Glomerular endothelial cell (primary cell): ENCODE measurements at places on chromosomes 11 and 22. TPM values are rescaled to one million over a fixed set of nuclear protein-coding genes. Genes with fewer than 3 reads are reported as not detected.

MRPL49 gene
- total RNA-seq = 49.7 and 57.4 TPM in 2 replicates

DNA sequence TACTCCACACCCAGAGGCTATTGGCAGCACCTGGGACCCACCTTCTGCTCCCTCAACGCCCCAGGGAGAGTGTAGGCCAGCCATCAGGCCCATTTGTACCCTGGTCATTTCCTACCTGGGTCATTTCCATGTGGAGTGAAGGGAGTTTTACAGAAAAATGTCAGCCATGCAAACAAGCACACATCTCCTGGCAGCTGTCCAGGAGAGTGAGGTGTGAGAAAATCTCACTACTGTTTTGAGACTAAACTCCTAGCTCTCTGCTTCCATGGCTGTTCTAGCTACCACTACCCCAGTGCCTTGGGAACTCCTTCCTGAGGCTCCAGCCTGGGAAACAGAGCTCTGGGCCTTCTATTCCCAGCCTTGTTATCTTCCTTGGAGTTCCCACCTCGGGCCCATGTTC, 2.8 kb upstream of the TMPRSS13 start:
- DNase-seq = no peak

MDK gene
- total RNA-seq = 384 and 499 TPM in 2 replicates

DNA sequence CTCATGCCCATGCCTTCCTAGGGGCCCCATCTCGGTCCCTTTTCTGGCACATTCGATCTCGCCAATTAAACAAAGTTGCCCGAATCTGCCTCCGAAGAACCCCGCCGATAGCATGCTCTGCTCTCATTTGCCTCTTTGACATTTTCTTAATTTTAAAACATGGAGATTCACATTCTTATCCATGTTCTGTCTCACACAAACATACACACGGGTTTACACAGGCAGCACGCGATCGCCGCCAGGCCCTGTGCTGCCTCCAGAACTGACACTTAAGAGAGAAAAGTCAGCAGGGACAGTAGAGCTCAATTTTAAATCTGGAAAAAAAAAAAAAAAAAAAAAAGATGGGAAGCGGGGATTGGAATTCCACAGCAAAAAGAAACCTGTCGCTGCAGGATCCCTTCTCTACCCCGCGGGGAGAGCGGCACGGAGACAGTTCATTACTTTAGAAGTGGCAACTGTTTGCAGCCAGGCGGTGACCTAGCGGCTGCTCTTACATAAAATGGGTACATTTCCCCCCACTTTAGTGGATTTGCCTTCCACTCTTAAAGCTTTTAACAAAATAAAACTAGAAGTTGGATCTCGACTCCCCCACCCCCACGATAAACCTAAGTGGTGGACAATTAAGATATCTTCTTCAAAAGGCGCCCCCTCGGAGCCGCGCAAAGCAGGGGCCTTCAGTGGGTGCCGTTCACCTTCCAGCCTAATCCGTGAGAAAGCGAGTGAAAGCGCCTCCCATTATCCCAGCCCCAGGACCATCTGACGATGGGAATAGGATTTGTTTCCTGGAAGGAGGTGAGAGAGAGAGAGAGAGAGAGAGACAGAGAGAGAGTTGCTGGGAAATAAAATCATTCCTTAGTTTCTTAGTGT, 13.7 kb downstream of the PAX6 start:
- no peak for DNase-seq

DNA sequence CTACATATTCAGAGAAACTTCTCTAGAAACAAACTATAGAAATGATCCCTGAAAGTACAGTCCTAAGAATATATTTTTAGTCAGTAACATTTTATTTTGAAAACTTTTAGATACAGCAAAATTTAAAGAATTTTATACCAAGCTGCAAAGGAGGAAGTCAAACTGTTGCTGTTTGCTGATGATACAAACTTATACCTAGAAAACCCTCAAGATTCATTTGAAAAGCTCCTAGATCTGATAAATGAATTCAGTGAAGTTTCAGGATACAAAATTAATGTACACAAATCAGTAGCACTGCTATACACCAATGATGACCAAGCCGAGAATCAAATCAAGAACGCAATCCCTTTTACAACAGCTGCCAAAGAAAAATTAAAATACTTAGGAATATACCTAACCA, 10.1 kb downstream of the ZBTB44 start:
- DNase-seq = no peak

DNA sequence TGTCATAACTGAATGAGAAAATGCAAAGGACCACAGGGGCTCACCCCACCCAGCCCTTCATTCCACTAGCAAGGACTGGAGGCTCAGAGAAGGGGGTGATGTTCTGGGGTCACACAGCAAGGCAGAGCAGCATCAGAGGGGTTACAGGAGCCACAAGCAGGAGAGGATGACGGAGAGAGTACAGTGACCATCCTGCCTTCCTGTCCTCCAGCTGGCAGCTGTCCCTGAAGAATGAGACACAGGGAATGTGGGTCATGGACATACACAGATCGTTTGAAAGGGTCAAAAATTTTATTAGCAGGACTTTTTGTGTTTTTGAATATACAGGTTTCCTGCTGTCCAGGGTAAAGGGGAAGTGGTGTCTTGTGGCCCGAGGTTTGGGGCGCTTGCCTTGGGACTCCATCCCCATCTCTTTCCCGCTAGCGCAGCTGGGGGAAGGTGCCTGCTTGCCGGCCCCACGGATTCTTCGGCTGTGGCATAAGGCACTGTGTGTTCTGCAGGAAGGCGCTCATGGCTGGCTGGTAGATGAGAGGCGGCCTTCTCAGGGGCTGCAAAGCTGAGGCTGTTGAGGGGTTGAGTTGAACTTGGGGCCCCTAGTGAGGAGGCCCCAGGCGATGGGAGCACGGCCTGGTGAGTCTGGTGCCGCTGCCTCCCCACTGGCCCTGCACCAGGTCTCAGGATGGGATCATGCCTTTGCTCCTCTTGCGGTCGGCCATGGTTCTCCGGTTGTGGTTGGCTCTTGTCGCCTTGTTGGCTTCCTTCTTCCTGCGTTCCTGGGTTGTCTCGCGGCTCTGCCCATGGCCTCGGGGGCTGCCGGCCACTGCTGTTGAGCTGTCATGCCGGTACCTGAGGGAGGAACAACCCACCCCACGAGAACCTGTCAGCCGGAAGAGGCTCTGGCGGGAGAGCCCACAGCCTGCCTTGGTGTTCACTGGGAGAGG, 21.4 kb downstream of the UQCR10 start:
- DNase-seq = no peak

EIF4G2 gene
- 611 and 682 TPM in 2 replicates for total RNA-seq

GSC2 gene
- total RNA-seq = not detected in 2 replicates

LGR4 gene
- 16.7 and 17.6 TPM in 2 replicates for total RNA-seq

DNA sequence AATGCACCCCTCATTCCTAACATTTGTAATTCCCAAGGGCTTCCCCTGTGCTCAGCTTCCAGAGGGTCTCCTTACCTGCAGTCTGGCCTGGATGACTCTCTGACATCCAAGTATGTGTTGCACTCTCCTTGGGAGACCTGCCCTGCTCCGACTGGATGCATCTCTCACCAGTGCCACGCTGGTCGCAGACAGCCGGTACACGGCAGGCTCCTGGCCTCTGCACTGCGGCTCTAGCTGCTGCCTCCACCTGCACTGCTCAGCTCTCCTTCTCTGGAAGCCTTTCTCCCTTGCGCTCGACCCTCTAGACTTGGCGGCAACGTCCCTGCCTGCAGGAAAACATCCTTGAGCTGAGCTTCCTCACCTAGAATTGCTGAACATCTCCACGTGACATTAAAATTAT, 685.9 kb downstream of the BRD1 start:
- no peak for DNase-seq

C11orf86 gene
- not detected in 2 replicates for total RNA-seq

- DNase-seq = no peak
These were observed 28.5 kb upstream of the DDX6 start for GRCh38 chr11:118819334-118820024.

DNA sequence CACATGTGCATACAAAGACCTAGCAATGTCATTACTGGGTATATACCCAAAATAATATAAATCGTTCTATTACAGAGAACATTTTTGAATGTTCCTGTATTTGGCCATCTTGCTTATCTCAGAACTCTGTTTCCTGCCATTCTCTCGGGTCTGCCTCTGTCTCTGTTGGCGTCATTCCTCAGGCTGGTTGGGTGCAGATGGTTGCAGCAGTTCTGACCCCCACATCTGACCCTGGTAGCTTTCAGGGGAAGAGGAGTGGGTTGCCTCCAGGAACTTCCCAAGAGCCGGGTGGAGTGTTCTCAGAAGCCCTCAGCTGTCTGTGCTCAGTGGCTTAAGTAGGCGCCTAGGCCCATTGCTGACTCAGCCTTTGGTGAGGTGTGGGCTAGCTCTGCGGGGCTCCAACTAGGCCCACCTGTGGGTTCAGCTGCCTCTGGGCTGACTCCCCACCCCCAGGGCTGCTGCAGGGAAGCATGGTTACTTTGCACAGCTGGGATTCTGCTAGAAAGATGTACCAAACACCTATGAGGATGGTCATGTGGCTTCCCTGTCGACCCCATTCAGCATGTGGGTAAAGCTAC, 114.0 kb downstream of the TBC1D22A start:
- DNase-seq = peak; percentile 45

TRIM48 gene
- total RNA-seq = not detected in 2 replicates

CELSR1 gene
- total RNA-seq = 9.5 and 18.3 TPM in 2 replicates

- DNase-seq = no peak
These were observed 72.6 kb upstream of the PPARA start for GRCh38 chr22:46077669-46078099.

GRCh38 chr11:10289765-10290380, 4.1 kb downstream of the SBF2 start:
- no peak for DNase-seq

DNA sequence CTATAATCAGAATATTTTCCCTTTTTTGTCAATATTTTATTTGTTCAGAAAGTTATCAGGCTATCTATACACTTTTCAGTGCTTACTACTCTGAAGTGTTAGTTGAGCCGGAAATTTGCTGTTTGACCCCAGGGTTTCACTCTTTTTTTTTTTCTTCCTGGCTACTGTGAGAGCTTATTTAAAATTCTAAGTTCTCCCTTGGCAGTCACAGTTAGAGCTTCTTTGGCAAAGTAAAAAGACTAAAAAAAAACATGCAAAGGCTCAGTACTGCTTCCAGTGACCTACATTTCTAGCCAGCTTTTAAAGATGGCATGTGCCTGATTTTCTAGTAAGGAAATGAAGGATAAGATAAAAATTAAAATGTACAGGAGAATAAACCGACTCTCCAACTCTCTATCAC, 48.4 kb downstream of the ELP4 start:
- DNase-seq = no peak

GRCh38 chr11:7964873-7965272, 374 bp downstream of the NLRP10 start:
- DNase-seq = no peak

DNA sequence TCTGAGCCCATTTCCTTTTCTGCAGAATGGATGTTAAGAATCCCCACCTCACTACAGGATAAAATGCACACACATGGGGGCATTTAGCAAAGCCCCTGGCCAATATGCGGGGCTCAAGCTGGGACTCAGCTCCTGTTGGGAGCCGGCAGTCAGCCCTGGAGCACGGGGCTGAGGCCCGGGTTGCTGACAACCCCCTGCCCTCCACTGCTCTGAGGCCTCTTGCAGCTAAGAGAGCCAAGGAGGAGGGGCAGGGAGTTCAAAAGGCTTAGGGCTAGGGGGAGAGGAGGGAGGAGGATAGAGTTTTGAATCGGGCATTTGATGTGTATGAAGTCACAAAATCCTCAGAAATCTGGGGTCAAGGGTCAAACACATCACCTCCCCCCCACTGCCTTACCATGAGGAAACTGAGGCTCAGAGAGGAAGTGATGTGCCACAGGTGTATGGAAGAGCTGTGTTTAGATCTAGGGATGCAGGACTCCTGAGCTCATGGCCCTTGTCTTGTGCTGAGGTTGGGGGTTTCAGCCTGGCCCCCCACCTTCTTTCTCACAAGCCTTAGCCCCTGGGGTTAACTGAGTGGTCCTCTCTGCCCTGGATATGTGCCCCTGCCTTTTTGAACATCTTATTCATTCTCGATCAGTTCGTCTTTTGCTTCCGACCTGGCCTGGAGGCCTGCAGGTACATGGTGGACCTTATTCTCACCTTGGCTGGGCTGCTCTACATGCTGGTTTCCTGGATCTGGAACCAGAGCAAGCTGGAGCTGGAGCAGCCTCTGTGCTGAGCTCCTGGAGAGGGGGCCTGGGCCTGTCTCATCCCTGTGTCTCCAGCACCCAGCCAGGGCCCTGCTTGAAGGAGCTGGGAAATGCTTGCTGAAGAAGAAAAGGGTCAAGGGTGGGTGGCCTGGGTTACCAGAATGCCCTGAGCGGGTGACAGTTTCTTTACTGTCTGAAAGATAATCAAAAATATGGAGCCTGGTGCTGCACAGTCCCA, 80.3 kb downstream of the LRRC32 start:
- DNase-seq = no peak

- DNase-seq = peak; percentile 20
These were observed 385.1 kb downstream of the DCDC1 start for GRCh38 chr11:30984442-30984816.

CNGA4 gene
- total RNA-seq = 0.12 TPM in 1 of 2 replicates, not detected in the other

GRCh38 chr22:38873469-38874411, 1.7 kb upstream of the CBX6 start:
- no peak for DNase-seq

GRCh38 chr11:133004369-133004768, 527.9 kb downstream of the OPCML start:
- no peak for DNase-seq

GRCh38 chr11:64763526-64764039, 3.8 kb upstream of the PYGM start:
- DNase-seq = no peak

DNA sequence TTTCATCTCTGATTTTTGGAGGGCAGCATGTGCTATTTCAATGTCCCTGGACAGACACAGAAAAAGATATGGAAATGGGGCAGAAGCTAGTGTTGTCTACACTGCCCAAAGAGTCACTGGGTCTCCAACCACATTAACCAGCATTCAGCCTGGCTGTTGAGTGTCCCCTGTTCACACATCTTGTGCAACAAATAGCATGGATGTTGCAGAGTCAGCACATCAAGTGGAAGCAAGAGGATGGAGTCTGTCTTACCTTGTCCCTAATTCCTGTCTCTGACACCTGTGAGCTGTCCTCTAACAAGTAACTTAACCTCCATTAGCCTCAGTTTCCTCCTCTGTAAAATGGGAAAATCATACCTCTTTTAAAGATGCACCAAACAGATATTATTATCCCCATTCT, 60.2 kb downstream of the RCN1 start:
- DNase-seq = no peak

GRCh38 chr11:88814076-88814475, 251.7 kb downstream of the GRM5 start:
- DNase-seq = no peak

CLDN5 gene
- total RNA-seq = 1,303 and 1,795 TPM in 2 replicates

DNA sequence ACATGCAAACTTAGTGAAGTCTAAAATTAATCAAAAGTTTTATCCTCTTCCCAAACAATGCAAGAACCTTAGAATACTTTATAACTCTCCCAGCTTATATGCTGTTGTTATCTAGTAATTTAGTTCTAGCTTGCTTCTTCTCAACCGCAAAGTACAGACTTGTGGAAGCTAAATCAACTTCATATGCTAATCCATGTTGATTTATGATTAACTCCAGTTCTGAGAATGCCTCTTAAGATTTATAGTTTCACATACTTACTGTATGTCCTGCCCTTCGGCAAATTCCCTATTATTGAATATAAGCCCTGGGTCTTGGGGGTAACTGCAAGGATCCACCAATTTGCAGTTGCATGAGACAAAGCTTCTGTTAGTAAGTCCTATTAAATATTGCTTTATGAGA, 17.6 kb upstream of the SLC35F2 start:
- no peak for DNase-seq

GRCh38 chr22:29816539-29816938, 21.5 kb downstream of the ASCC2 start:
- DNase-seq = no peak
